Frontal cortex (tissue), 4 donors: ENCODE measurements at places on chromosomes 7 and 10. TPM values are rescaled to one million over a fixed set of nuclear protein-coding genes. Genes with fewer than 3 reads are reported as not detected.

The BMS1 gene
- 12.6 TPM for total RNA-seq

The FAM221A gene
- total RNA-seq, result 15.9 TPM

The TMEM178B gene
- 53.0 TPM for total RNA-seq

The ZSWIM8 gene
- total RNA-seq, result 31.8 TPM

The GATA3 gene
- total RNA-seq, result not detected

The BICC1 gene
- 4.5 TPM for total RNA-seq

The SPDYE17 gene
- total RNA-seq, result not detected

The AFAP1L2 gene
- 6.1 TPM for total RNA-seq

The COBL gene
- total RNA-seq, result 2.4 TPM

The OIT3 gene
- 1.2 TPM for total RNA-seq

The MASTL gene
- total RNA-seq, result 14.3 TPM

The ASAH2 gene
- total RNA-seq, result 2.9 TPM

The SUN3 gene
- total RNA-seq, result not detected

The ABCB4 gene
- total RNA-seq, result 1.2 TPM

The RRP12 gene
- total RNA-seq, result 11.8 TPM

The RET gene
- 1.6 TPM for total RNA-seq

The TSPAN15 gene
- 5.7 TPM for total RNA-seq

The PTPRE gene
- 16.3 TPM for total RNA-seq

The RHOBTB1 gene
- 30.2 TPM for total RNA-seq

The SBDS gene
- total RNA-seq, result 55.0 TPM

The COL28A1 gene
- total RNA-seq, result 0.82 TPM

The PIK3CG gene
- 1.6 TPM for total RNA-seq

The PRKG1 gene
- 15.5 TPM for total RNA-seq

The NRP1 gene
- 49.3 TPM for total RNA-seq

The CREB3L2 gene
- total RNA-seq, result 0.82 TPM
